ENCODE measurements at places on chromosomes 11 and 22.

- DNase-seq: no peak
Measured at GRCh38 chr11:133827556-133827955, 17.8 kb downstream of the SPATA19 start.

DNA sequence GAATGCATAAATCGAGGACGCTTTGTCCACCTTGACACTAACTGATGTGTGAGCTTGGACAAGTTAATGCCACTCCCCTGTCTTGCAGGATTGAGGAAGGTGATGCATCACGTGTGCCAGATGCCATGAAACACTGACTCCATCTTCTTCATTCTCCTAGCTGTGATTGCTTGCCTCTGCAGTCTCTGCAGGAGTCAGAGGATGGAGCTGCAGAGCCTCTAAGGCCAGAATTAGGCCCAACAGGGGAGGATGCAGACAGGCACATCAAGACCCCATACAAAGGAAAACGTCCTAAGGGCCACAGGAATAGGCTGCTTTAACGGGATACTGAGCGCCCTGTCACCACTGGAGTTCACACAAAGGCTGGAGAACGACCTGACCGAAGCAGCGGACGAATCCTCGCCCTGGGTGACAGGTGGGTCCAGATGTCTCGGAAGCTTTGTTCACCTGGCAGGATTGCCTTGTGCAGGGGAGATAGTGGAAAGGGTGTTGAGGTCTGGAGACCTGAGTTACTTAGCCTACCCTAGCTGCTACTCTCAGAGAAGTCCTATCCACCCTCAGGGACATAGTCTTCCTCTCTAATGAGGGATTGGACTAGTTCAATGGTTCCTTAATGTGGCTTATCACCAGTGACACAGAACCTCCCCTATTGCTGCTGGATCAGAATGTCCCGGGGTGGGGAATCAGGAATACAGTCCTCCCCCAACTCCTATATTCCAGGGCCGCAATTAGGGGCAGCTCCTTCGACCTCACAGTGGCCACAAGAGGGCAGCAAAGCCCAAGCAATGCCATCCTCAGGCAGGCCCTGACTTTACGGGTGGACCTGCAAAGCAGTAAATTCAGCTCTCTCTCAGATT, 32.4 kb downstream of the DBX1 start:
- DNase-seq: peak; percentile 80

DNA sequence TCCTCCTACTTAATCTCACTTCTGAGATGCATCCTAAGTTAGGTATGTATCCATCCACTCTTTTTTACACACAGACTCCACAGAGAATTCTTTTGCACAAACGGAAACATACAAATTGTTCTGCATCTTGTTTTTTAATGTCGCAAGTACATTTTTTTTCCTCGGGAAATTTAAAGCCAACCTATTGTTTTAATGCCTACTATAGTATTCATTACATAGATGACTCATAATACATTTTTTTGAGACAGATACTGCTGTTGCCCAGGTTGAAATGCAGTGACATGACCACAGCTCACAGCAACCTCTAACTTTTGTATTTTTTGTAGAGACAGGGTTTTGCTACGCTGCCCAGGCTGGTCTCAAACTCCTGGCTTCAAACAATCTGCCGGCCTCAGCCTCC, 90.8 kb upstream of the TMEM45B start:
- no peak for DNase-seq

DNA sequence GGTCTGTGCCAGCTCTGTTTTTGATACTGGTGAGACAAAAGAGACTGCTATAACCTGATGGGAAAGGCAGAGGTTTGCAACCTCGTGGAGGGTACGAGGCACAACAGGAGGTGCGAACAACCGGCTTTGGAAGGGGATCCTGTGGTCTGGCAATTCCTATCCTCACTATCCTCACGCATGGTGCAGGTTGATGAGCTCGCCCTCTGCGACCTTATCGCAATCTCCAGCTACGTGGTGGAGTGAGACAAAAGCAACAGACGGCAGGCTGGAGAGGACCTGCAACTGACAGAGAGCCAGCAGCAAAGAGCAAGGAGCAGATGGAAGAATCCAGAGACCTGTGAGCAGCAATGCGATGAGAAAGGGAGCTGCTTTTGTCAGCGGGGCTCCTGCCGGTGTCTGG, 47.3 kb upstream of the TSKU start:
- DNase-seq: no peak

DNA sequence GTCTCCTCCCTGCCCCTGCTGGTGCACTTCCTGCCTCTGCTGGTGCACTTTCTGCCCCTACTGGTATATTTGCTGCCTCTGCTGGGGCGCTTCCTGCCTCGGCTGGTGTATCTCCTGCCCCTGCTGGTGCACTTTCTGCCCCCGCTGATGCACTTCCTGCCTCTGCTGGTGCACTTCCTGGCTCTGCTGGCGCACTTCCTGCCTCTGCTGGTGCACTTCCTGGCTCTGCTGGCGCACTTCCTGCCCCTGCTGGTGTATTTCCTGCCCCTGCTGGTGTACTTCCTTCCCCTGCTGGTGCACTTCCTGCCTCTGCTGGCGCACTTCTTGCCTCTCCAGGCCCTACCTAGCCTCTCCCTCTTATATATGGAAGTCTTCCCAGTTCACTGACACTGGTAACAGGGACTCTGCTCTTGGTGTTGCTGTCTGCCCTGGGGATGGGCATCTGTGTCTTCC, 10.1 kb downstream of the MTFP1 start:
- peak; percentile 82 for DNase-seq

DNA sequence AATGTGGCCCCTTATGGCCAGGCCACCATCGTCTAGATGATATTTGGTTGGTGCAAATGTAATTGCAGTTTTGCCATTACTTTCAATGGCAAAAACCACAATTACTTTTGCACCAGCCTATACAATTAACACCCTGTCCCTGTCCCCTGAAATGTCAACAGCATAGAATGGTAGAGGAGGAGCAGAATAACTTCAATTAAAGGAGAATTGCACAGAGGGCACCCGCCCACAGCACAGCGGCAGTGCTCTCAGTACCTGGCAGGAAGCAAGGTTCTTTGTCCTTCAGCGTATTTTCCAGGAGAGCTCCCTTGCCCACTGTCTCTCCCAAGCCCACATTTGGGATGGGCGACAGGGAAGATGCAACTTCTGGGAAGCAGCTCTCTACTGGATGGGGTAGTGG, 115.3 kb downstream of the TRIM29 start:
- no peak for DNase-seq

GRCh38 chr11:130301002-130301401, 13.7 kb downstream of the ZBTB44 start:
- DNase-seq: no peak

- no peak for DNase-seq
Measured at GRCh38 chr11:96390488-96390792, 627 bp downstream of the JRKL start.

DNA sequence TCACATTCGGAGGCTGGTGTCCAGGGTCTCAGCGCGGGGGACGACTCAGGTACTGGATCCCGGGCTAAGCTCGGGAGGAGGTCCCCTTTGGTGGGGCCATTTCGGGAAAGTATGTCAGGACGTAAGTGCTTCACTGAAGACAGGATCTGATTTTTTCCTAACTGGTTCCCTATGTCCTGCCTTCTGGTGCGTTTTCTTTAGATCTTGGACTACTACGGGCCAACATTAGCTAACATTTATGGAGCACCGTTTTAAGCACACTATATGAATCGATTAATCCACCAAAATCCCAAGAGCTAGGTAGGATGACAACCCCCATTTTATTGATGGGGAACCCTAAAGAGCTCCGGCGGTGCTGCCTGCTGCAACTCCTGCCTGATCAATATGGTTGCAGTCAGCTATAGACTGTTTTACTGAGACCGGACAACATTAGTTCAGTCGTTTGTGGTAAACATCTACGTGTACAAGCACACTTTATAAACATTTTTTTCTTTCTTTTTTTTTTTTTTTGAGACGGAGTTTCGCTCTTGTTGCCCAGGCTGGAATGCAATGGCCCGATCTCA, 17.0 kb upstream of the WDR74 start:
- DNase-seq: peak; percentile 26

DNA sequence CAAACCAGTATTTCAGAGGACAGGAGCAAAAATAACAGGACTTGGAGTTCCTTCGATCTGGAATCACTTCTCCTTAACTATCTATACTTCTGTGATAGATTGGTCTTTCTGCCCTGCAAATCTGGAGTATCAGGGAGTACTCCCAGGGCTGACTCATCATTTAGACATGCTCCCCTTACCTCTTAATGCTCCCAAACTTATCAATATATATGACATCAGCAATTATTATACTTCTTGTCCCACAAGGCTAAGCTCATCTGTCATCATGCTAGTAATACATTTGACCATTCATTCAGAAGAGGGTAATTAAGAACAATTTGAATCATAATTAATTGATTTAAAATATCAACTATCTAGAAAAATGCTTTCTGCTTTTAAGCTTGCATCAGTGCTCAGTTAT, 163.8 kb downstream of the SWAP70 start:
- no peak for DNase-seq

DNA sequence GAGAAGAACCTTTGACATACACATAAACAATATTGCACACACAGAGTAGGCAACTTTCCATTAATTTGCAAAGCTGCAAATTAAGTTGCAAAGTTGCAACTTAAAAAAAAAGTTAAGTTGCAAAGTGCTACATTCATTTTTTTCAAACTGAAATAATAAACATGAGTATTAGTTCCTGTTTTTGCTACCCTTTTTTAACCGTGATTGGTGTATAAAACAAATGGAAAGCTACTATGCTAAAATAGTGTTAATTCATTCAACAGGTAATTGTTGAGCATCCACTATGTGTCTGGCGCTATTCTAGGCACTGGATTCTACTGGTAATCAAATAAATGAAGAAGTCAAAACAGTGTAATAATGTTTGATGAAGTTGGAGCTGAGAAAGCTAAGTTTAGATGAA, 8.1 kb downstream of the ZFP91 start:
- DNase-seq: no peak

DNA sequence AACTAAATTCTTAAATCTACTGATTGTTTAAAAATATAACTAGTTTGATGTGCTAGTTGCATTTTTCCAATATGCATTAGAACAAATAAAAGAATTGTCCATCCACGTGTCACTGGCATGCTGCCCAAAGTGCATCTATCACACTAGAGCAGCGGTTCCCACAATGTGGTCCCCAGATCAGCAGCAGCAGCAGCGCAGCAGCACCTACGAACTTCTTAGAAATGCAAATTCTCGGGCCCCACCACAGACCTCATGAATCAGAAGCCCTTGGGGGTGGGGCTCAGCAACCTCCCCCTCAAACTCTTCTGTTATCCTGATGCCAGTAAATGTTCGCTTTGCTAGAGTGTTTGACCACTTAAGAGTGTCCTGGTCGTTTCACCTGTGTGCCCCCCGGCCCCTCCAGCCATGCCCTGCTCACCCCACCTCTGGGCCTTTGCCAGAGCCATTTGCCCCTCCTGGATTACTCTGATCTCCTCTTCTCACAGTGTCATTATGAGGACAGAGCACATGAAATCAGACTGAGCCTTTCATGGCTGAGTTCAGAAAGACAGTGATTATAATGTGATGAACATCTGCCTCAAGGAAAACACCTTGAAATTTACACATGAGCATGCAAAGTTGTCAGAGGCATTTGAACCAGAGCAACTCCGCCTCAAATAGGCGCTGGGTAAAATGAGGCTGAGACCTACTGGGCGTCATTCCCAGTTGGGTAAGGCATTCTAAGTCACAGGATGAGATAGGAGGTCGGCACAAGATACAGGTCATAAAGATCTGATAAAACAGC, 12.6 kb upstream of the VSIG10L2 start:
- no peak for DNase-seq

DNA sequence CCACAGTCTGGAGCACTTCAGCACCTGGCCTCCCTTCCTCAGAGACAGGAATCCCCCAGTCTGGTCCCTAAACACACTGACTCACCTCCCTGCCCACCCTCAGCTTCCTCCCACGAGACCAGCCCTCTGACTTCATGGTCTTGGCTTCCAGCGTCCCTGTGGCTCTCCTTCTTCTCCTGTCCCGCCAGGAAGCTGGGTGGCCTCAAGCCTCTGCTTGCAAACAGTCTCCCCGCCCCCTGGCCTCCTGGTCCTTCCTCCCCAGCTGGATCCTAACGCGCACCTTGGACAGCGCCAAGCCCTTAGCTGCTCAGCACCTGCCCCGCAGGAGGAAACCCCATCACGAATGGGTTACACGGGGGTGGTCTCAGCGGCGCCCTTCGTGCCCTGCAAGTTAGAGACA, 4.5 kb downstream of the NCF4 start:
- DNase-seq: no peak

DNA sequence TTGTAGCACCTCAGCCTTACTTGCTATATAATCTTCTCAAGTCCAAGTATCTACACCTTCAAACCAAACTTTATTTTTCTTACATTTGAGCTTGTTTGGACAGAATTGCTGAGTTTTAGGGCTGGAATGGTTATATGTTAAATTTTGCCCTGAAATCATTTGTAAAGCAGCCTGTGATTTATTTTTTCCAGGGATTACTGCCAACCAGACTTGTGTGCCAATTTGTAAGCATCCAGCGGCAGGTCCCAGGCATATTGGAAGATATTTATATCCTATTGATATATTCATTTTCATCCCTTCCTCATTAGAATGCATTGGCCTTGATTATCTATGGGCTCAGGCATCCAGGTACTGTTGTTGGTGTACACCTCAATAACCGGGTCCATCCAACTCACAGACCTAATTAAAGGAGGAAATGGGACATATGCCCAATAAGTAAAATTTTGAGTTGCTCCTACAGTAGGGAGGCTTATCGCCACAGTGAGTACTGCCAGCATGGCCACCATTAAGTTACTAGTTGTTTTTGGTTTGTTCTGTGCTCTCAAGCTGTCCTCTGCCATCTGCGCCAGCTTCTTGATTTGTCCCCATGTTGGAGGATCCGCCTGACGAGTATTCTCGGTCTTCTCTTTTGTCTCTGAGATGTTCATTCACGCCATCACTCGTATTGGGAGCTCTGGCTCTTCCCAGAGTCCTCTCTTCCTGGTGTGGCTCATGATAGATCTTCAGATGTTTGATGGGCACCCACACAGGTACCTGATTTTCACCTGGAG, 9.8 kb upstream of the DNAJB13 start:
- no peak for DNase-seq

DNA sequence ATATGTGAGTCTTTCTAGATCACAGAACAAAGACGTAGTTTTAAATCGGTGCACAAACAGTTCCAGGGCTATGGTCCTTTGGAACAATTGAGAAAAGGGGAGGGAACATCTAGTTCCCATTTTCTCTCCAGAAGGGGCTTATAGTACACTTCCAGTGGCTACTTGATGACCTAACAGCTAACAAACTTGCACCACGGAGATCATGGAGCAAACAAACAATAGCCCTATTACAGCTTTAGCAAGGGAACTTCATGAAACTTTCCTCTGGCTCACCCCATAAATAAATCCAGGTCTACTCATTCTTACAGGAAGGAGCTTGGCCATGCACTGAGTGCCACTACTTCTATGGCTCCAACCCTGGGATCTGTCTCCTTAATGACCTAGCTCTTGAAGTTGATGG, 8.3 kb upstream of the FOLR2 start:
- no peak for DNase-seq

Data from activated CD4-positive, alpha-beta T cell treated with anti-CD3 and anti-CD28 coated beads, Interleukin-2, amount 10 ng/mL, durations not matched to agents 7 days and 5 days (primary cell).